Thoracic aorta (tissue), 2 donors: ENCODE measurements at places on chromosomes 5 and 9. TPM values are rescaled to one million over a fixed set of nuclear protein-coding genes. Genes with fewer than 3 reads are reported as not detected.

DBH gene
- total RNA-seq: not detected

KIAA0825 gene
- total RNA-seq: 4.1 TPM

FOCAD gene
- total RNA-seq: 33.1 TPM

PCDHGA1 gene
- total RNA-seq: 0.41 TPM

INSL4 gene
- not detected for total RNA-seq

ADAMTS16 gene
- total RNA-seq: not detected

SHB gene
- 57.9 TPM for total RNA-seq

MSANTD3 gene
- total RNA-seq: 18.3 TPM

SLC25A2 gene
- total RNA-seq: 2.0 TPM

SPATA31D4 gene
- not detected for total RNA-seq

GRCh38 chr5:157740229-157740610 is 3.3 kb upstream of the LSM11 start:
- no peak for DNase-seq

- DNase-seq: no peak
Observed at GRCh38 chr5:103120607-103121200, 603 bp downstream of the PPIP5K2 start.

DNA sequence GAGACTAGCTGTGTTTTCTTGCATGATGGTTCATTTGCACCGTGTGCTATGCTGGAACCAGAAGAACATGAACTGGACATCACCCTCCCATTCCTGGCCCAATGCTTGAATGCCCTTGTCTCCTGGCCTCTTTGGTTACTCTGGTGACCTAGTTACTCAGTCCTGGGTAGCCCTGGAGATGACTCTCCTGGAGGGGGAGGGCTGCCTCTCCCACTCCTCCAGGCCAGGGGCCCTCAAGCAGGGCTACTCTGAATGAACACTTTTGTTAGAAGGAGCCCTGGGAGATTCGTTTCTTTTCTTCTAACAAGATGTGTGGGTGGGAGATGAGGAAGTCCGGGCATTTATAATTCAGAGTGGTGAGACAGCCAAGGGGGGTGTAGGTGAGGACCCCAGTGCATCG is 12.0 kb upstream of the NKX2-5 start:
- DNase-seq: no peak

GRCh38 chr5:138438003-138438723 is 694 bp upstream of the REEP2 start:
- DNase-seq: no peak

- DNase-seq: no peak
Observed at GRCh38 chr9:79977074-79977435, 405.3 kb downstream of the TLE4 start.

DNA sequence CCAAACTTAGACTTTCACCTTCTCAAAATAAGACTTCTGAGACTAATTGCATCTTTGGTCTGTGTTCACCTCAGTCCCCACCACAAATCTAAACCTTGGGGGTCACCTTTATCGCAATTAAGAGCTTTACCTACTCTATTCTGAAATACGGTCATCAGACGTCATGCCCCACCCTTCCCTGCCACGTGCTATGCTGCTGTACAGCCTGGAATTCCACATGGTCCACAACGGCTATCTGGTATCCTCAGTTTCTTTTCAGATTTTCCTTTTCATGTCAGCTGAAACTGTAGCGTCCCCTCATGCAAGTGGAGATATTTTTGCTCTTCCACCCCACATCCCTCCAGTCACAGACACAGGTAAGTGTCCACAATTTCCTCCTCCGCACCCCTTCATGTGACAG is 511.1 kb downstream of the DIRAS2 start:
- no peak for DNase-seq

DNA sequence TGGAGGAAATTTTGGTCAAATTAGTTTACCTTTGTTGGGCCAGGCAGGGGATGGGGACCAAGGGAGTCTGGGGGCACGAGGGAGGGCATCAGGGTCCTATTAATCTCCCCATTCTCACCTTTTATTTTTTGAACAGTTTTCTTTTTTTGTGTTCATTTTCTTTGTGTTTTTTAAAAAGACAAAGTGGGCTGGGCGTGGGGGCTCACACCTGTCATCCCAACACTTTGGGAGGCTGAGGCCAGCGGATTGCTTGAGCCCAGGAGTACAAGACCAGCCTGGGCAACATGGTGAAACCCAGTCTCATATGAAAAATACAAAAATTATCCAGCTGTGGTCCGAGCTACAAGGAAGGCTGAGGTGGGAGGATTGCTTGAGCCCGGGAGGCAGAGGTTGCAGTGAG is 103.7 kb downstream of the WNK2 start:
- no peak for DNase-seq

GRCh38 chr9:126616521-126616976 is 2.8 kb downstream of the LMX1B start:
- DNase-seq: no peak

GRCh38 chr9:106312906-106313305 is 550.1 kb upstream of the ZNF462 start:
- DNase-seq: no peak

DNA sequence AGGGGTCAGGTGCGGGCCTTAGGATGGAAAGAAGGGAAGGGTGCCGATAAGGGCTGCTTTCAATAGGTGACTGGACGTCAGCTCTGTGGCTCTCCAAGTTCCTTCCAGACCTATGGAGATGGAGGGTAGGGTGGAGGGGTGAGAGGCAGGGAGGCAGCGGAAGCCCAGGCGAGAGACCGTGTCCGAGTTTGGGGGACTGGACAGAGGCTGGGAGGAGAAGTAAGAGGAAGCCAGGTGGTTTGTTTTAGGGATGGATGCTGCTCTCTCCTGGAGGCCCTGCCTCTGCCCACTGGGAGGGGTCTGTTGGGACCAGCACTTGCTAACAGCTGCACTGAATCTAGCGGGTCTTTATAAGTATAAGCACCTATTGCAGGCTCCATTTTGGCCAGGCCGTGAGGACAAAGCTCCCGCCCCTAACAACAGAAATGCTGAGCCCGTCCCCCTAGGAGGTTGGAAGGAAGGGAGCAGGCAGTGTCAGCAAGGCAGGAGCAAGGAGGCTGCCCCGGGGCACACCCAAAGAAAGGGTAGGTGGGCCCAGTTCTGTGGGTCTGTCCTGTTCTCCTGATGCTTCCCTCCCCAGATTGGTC is 167.5 kb downstream of the DAB2IP start:
- no peak for DNase-seq

GRCh38 chr9:69012696-69013381 is 1.1 kb downstream of the PRKACG start:
- no peak for DNase-seq

DNA sequence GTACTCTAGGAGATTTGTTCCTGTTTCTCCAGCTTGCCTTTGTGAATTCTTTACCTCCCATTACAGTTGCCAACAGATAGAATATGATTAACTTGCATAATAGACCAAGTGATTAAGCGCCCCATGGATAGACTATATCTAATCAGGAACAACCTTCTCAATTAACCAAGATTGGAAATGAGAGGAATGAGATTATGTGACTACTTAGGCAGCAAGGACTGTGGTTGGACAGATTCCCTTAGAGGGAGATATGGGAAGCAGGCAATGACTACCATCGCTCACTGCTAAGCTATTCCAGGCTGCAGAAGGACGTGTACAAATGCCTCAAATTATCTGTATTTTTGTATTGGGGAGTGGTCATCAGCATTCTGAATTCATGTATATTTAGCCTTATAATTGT is 278.1 kb upstream of the DAB2 start:
- no peak for DNase-seq

DNA sequence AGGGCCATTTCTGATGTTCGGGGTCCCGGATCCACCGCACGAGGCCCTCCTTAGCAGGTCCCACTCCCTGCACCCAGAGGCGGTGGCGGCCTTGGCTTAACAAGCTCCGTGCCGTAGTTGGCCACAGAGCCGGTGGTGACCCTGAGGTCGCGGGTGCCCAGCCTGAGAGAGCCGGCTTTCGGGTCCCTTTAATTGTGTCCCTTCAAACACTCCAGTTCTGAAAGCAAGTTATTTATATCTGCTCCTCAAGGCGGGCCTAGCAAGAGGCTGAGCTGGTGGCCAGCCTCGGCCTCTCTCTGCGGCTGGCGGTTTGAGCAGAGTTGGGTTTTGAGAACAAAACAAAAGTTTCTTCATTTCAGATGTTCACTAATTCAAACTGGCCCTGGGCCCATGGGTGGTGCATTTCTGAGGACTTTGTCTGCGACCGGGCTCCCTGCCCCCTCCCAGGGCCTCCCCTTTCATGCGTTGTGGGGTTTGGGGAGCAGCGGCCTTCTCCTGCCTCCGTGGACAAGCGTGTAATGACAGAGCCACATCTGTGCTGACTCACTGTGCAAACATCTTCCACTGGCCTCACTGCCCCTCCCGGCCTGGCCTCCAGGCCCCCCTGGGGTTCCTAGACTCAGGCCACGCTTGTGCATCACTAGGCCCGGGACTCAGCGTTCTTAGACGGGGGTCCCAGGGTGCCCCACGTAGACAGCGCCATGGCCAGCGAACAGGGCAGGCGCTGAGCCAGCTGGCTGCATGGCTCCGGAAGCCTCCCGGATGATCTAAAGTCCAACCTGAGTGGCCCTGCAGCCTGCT is 49.4 kb upstream of the COL5A1 start:
- no peak for DNase-seq

DNA sequence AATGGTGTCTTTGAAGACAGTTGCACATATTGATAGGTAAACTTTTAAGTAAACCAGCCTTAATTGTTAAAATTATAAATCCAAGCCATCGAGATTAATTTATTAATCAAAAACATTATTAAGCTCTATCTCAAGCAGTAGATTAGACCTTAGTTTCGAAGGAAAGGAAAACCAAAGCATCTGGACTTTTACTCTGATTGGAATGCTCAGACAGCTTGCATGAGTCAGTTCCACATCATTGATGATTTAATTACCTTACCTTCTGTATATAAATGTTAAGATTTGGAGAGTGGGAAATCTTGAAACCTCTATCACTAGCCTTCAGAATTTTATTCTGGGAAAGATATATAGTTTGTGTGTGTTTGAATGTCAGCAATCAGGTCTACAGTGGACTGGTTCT is 23.9 kb downstream of the DCP2 start:
- DNase-seq: no peak

GRCh38 chr5:37014321-37014720 is 137.8 kb downstream of the NIPBL start:
- no peak for DNase-seq

- no peak for DNase-seq
Observed at GRCh38 chr5:131109540-131110255, 55.4 kb downstream of the HINT1 start.

DNA sequence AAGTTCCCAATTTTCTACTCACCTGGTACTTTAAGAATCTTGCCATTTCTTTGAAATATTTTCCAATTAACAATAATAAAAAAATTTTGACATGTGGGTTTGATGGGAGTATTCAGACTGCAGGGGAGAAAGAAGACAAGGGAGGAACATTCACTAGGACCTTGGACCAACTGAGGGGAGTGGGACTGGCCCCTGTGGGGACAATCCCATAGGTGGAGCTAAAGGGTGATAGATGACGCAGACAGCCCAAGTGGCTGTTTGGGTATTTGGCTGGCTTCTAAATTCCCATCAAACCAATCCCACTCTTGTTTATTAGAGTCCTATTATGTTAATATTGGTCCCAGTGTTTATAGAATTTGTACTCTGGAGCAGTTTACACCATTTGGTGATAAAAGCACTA is 65.3 kb downstream of the KCNN2 start:
- no peak for DNase-seq

- DNase-seq: no peak
Observed at GRCh38 chr5:135535820-135536801, at the start of gene NEUROG1. NEUROG1 (minus strand) TSS chr5:135535964; CDS start chr5:135535690, 274 bp downstream.

DNA sequence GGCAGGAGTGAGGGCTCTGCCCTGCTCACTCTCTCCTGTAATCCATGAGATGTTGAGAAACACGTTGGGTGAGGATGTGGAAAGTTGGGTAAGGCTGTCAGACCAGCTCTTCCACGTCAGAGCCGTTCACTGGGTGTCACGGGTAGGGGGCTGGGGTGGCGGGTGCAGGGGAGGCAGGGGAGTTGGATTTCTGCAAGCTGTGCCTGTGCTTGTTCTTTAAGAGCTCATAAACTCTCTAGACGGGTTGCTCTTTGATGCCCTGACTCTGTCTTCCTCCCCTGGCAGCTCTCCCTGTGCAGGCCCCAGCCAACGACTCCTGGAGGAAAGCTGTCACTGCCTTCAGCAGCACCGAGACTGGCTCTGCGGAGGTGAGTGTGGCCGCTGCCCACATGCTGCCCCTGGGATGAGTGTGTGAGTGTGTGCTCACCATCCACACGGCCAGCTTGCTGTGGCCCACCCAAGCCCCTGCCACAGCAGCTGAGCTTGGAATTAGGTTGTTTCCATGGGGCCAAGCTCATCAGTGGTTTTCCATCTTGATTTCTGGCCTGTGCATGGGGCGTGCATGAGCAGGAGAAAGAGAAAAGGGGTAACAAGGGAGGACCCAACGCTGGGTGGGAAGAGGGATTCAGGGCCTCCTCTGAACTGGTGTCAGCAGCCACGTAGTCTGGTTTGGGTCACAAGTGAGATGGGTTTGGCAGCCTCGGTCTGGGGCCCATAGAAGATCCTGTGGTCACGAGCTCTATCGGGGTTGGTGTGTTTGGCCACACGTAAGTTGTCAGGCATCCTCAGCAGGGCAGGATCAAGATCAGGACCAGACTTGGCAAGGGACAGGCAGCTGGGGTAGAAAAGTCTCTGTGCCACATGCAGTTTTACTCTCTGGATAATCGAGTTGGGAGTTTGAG is 21.0 kb upstream of the POMT1 start:
- DNase-seq: no peak

DNA sequence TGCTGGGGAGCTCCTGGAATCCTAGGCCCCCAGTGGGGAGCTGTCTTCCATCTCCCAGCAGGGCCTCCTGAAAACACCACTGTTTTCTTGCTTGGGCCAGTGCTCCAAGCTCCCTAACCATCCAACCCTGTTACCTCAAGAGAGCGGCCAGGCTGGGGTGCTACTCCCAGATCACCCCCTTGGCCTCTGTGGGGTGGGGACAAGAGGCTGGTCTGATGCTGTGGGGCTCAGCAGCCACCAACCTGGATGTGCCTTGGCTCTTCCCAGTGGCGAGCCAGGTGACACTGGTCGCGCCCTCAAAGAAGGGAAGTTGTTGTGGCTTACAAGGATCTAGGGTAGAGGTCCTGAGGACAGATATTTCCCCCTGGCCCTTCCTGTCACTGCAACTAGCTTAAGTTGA is 49.0 kb downstream of the SECISBP2 start:
- DNase-seq: no peak

- no peak for DNase-seq
Observed at GRCh38 chr5:113169720-113170119, 193.1 kb downstream of the DCP2 start.
